ENCODE measurements at places on chromosomes 13 and 19.

- no peak for DNase-seq
These were observed 26.1 kb upstream of the EID2 start for GRCh38 chr19:39566064-39566463.

DNA sequence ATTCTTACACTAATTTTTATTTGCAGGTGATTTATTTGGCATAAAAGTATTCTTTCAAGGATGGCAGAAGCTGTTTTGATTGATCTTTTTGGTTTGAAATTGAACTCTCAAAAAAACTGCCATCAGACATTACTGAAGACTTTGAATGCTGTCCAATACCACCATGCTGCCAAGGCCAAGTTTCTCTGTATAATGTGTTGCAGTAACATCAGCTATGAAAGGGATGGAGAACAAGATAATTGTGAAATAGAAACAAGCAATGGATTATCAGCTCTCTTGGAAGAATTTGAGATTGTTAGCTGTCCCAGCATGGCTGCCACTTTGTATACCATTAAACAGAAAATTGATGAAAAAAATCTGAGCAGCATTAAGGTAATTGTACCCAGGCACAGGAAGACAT lies 1.2 kb downstream of the LACC1 start:
- no peak for DNase-seq

GRCh38 chr19:44817725-44818465 lies 9.0 kb downstream of the BCAM start:
- no peak for DNase-seq

- no peak for DNase-seq
These were observed 9.8 kb downstream of the CHST8 start for GRCh38 chr19:33631609-33631973.

DNA sequence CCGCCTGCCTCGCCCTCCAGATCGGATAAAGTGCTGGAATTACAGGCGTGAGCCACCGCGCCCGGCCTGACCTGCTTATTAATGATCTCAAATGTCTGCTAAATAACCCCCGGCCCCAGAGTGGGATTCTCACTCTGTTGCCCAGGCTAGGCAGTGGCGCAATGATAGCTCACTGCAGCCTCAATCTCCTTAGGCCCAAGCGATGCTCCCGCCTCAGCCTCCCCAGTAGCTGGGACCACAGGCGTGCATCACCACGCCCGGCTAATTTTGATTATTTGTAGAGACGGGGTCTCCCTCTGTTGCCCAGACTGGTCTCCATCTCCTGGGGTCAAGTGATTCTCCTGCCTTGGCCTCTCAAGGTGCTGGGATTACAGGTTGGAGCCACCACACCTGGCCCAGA lies 626 bp upstream of the ATP5F1D start:
- DNase-seq = no peak

- peak; percentile 95 for DNase-seq
These were observed at the start of gene ZNF486 for GRCh38 chr19:20167020-20167644. Gene ZNF486, plus strand, starts transcription at chr19:20167214. Its CDS starts 117 bp downstream, at chr19:20167331.

DNA sequence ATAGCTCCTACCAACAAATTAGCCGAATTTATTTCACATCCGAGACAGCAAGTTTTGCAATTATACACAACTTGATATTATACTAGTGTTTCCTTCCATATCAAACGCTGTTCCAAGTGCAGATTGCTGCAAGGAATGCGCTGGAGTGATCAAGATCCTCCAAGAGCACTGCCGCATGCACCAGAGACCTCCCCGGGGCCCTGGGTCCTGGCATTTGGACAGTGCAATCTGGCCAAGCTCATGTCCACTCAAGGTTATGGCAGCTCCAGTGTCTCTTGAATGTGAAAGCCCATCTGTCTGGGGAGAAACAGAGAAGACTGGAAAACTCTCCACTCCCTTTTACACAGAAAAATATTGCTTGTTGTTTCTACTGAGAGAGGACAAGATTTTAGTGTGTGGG lies 111.9 kb downstream of the HSPH1 start:
- no peak for DNase-seq

DNA sequence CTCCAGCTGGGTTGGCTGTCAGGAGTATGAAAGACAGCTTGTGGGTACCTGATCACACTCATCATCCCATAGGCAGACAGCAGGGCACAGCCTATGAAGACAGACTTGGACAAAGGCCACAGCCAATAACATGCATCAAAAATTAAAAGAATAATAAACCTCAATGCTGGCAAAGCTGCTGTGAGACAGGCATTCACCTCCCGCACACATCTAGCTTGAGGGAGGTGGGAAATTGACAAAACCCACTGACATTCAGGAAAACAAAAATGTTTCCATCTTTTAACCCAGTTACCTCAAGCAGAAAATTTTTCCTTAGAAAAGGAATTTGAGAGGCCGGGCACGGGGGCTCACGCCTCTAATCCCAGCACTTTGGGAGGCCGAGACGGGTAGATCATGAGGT lies 14.4 kb downstream of the IL12RB1 start:
- DNase-seq = no peak

DNA sequence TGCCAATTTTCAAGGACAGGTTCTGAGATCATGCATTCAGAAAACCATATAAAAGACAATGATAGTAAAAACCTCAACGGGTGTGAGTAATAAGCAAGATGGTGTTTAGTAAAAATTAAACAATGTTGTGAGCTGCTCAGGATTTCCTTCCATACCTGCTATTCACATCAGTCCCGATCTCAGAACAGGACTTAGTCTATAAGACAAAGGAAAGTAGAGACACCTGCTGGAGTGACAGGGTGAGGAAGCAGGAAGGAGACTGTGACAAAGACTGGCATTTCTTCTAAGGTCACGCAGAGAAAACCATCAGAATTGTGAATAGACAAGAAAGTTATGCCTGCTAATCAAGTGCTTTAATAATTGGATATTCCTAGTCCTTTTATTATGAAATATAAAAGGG lies 648.0 kb downstream of the DACH1 start:
- DNase-seq = no peak

- DNase-seq = no peak
These were observed 118.1 kb upstream of the FRY start for GRCh38 chr13:31913459-31913858.

DNA sequence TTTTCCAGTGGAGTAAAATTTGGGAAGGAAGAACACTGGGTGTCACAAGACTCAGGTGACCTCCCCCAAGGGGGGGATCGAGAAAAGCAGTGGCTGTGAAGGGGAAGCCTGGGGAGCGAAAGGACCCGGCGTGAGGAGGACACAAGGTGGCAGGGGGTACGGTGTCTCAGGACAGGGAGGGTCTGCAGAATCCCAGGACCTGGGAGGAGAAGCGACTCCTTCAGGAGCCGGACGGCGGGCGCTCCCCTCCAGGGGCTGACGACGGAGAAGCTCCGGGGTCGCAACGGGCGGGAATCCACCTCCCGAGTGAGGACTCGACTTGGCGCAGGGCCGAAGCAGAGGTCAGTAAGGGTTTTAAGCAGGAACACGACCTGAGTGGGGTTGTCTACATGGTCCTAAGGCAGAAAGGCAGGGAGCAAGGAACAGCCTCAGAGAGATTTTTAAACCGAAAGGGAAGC lies 529 bp downstream of the ZNF836 start:
- peak; percentile 9 for DNase-seq

DNA sequence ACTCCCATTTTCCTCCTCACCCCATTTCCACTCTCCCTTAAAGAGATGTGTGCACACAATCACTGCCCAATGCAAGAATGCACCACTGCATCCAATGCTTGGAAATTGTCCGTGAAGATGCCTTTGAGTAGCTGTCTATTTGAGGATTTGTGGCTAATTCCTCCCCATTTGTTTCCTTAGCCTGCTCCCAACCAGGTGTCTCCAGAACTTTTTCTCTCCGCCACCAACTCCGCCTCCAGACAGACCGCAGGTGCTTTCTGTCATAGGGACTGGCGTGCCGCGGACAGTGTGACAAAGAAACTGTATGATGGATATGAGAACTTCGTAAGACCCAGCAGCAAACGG lies 461 bp upstream of the TM9SF2 start:
- DNase-seq = no peak

- no peak for DNase-seq
These were observed 34.0 kb downstream of the C13orf46 start for GRCh38 chr13:113939944-113940297.

GRCh38 chr13:36362251-36362650 lies 16.1 kb upstream of the SPART start:
- DNase-seq = no peak

DNA sequence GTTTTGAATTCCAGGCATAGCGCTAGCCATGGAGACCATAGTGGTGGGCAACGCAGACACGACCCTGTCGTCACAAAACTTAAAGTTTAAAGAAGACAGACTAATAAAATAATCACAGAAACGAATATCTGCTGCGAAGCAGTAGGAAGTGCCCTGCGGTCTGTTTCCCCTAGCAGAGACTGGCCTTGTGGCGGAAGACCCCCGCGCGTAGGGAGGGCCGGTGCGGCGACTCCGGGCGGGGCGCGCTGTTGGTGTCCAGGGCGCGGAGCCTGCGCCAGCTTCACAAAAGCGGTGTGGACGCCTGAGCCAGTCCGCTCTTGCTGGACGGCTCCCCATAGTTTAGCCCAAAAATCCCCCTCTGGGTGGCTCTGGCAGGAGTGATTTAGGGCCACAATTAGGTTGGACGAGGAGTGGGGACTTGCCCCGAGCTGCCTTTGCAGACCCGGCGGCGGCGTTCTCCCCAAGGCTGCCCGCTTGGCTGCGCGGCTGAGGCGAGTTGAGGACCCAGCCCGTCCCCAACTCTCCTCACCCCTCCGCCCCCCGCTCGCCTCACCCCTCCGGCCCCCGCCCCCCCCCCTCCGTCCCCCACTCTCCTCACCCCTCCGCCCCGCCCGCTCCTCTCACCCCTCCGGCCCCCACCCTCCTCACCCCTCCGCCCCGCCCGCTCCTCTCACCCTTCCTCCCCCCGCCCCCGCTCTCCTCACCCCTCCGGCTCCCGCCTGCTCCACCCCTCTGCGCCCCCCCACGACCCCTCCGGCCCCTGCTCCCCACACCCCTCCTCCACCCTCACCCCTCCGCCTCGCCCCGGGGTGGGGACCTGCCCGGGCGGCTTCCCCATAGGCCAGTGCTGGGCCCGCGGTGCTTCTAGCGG lies 14.2 kb upstream of the LATS2 start:
- DNase-seq = peak; percentile 30

GRCh38 chr19:50361290-50362029 lies 4.0 kb downstream of the NAPSA start:
- DNase-seq = no peak

- no peak for DNase-seq
These were observed 7.8 kb downstream of the ABCA7 start for GRCh38 chr19:1047696-1048147.

DNA sequence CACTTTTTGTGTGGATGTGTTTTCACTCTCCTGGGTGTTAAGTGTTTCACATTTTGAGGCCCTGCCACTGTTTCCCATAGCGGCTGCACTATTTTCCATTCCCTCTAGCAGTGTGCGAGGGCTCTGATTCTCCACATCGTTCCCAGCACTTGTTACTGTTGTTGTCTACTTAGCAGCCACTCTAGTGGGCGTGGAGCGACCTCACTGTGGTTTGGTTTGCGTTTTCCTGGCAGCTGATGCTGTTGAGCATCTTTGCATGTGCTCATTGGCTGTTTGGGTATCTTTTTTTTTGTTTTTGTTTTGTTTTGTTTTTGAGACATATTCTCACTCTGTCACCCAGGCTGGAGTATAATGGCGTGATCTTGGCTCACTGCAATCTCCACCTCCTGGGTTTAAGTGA lies 14.4 kb downstream of the NAXD start:
- peak; percentile 21 for DNase-seq

GRCh38 chr13:102548811-102549210 lies 48.0 kb upstream of the TPP2 start:
- no peak for DNase-seq

GRCh38 chr13:23620613-23621315 lies 50.6 kb downstream of the TNFRSF19 start:
- no peak for DNase-seq

DNA sequence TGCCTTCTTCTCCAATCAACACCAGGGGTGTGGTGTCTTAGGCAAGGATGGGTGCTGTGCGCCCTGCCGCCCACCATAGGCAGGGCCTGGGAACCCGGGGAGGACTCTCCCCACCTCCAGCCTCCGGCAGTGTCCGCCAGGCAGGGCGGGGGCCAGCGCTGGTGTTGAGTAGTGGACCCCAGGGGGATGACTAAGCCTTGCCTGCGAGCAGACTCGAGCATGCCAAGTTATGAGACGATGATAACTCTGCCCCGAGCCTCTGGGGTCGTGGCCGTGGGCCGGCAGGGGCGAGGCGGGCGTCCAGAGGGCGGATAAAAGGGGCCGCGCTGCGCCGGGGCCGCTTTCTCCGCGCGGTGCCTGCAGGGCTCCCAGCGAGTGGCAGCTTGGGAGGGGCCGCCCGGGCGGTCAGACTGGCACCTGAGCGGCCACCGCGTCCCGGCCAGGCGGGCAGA lies at the start of gene MEDAG:
Gene MEDAG, plus strand, starts transcription at position 340 of the 452 bp plus-strand sequence. CDS start 245 bp downstream, outside the sequence.
- DNase-seq = no peak

DNA sequence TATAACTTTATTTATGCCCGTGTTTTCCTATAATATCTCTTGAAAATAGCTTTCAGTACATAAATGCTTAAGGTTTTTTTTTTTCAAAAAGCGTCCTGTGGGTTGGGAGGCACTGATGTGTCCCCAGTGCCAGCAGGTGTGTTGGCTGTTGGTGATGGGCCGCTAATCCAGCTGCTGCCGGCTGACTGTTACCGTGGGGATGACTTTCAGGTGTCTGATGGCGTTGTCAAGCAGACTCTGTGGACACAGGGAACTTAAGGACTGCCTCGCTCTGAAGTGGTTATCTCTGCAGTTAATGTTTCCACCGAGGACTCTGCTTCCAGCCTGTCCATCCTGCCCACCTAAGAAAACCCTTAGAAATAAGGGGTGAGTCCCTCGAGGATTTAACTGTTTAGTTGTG lies 94.5 kb downstream of the ANKRD10 start:
- no peak for DNase-seq

DNA sequence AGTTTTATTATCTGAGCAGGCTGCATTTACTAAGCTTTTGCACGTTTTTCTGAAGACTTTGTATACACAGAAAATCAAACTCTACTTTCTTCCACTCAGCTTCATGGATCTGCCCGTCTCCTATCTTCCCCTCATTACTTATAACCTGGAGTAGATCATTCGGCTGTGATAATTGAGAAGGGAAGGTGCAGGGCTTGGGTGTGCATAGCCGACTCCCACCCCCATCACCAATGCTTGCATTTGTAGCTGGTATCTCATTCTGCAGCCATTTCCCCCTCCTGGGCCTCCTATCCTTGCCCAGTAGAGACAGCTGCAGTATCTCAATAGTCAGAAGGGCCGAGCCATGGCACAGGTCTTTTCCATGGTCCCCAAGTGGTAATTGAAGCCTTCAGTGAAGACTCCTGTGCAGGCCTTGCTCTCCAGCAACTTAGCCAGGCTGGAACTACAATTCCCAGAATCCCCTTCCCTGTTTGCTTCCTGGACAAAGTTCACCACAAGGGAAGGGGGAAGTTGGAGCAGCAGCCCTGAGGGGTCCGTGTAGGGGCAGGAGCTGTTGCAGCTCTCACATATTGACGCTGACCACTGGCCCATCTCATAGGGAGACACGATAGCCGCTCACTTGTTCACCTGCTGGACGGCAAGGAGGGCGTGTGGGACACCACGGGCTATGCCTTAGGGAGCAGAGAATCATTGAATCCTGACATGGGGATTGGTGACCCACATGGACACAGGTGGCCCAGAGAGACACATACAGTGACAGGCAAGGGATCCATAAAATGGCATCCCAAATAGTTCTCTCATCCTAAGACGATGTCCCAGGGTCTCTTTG lies 2.1 kb upstream of the SIGLEC8 start:
- no peak for DNase-seq

- no peak for DNase-seq
These were observed 86.1 kb upstream of the DOCK9 start for GRCh38 chr13:99063952-99064351.
